Ovary (tissue), 10 donors: ENCODE measurements at places on chromosomes 13 and 19. TPM values are rescaled to one million over a fixed set of nuclear protein-coding genes. Genes with fewer than 3 reads are reported as not detected.

- DNase-seq: no peak
Measured at GRCh38 chr13:51156648-51157047, 45.6 kb upstream of the C13orf42 start.

GRCh38 chr13:46586751-46587514, 34.0 kb downstream of the LRCH1 start:
- DNase-seq: no peak

- DNase-seq: peak; percentile 44
Measured at GRCh38 chr19:7931221-7932061, 5.5 kb upstream of the CTXN1 start.

GRCh38 chr19:19471682-19472081, 43.7 kb downstream of the TSSK6 start:
- DNase-seq: no peak

DNA sequence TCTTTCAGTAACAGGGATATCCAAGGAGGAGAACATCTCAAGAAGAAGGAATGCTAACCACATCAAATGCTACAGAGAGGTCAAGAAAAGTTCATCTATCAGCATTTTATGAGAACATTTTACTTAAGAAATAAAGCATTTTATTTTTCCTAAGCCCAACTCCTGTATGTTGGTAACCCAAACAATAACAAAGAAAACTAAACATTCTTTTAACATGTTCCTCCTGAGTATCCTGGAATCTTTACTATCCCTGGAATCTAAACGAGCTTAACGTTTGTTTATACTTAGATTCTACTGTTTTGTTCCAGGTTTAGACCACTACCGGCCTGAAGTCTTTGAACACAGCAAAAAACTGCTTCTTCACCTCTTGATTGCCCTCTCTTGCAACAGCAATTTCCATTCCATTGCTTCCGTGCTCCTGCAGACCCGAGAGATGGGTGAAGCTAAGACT, 89.7 kb downstream of the ZAR1L start:
- no peak for DNase-seq

DNA sequence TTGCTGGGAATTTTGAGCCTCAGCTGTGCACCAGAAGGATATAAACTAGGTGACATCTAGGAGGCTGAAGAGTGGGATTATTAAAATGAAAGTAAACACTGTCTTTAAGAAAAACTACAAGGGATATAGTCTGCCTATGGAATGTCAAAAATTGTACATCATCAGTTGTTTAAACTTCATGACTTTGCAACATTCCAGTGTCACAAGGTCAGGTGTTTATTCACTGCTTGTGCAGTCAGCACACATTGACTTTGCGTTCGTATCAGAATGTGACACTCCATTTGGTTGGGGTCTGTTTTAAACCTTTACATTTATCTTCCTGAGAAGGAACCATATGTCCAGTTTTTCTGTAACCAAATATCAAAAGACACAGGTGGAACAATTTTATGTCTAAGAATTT, 85.6 kb downstream of the KL start:
- DNase-seq: no peak

- no peak for DNase-seq
Measured at GRCh38 chr13:104372095-104372655, 1306.0 kb upstream of the SLC10A2 start.

DNA sequence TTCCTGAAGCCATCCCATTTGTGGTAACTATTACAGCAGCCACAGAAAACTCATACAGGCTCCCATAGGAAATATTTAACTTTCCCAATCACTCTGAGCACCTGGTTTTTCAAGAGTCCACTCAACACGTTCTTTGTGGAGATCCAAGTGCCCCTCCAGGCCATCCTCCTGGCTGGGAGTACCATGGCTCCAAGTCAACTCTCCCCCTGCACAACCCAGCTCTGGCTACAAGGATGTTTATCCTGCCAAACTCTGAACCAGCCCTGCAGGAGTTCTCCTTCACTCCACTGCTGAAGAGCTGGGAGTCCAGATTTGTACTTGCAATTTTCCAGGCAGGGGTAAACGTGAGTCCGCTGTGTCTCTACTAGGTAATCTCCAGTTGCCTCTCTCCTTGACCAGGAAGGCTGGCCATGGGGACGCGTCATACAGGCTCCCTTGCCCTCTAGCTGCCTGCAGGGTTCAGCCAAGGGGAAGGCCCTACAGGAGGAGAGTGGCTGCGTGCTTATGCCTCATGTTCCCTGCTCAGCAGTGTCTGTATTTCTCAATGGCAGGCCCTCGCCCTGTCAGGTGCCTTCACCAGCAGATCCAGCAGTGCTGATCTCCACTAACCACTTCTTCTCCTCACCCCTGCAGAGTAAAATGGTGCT, 29.9 kb upstream of the ARGLU1 start:
- no peak for DNase-seq

Gene RFPL4A
- not detected for total RNA-seq

Gene MEIOSIN
- total RNA-seq: not detected
